Activated CD4-positive, alpha-beta memory T cell treated with anti-CD3 and anti-CD28 coated beads for 36 hours (primary cell): ENCODE measurements at places on chromosomes 6 and 20.

- DNase-seq: no peak
These were observed 337.6 kb downstream of the DHX35 start for GRCh38 chr20:39299783-39300182.

- no peak for DNase-seq
These were observed 149.6 kb upstream of the KCNK16 start for GRCh38 chr6:39471954-39472659.

GRCh38 chr6:26597821-26598220, 1.1 kb downstream of the ABT1 start:
- no peak for DNase-seq

- no peak for DNase-seq
These were observed 7.0 kb downstream of the PRR3 start for GRCh38 chr6:30564114-30564513.

- no peak for DNase-seq
These were observed 7.5 kb upstream of the CCDC28A start for GRCh38 chr6:138765896-138766655.

GRCh38 chr6:90199900-90200299, 96.7 kb downstream of the BACH2 start:
- DNase-seq: no peak

- peak; percentile 13 for DNase-seq
These were observed 1.5 kb downstream of the LATS1 start for GRCh38 chr6:149716181-149716963.

DNA sequence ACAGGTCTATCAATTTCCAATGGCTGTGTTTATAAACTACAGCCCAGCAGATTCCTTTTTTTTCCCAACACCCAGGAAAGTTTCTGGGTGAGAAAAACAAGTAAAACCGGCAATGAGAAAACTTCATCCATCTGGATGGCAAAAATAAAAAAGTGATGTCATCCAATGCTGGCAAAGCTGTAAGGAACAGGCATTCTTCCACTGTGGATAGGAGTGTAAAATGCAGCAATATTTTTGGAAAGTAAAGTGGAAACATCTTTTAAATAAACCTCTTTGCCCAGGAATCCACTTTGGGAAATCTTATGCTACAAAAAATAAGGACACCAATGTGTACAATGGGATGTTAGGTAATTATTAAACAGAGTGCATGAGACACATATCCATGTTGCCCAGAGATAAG, 102.1 kb upstream of the NT5E start:
- DNase-seq: no peak
